ENCODE measurements at places on chromosomes 6 and 20.

DNA sequence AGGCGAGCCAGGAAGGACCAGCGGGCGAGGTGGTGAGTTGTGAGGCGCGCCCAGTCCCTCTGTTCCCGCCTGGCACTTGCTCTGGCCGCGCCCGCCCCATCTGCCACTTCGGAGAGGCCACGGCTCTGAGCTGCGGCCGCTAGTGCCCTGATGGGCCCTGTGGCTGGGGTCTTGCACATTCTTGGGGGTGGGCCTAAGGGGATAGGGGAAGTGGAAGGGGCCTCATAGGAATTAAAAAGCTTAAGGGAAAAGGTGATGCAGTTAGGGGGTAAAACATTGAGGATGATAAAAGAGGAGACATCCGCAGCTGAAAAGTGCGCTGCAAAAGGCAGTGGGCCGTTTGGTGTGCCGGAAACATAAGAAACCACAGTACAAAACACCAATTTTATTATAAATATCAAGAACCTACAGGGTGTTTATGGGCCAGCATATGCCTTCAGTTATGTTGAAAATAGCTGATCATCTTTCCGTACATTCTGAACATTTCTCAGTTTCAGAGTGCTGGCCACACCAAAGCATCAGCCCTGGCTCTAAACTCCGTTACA, 1.1 kb upstream of the PSMB8 start:
- H3K36me3 ChIP-seq = peaks cover 70% of the 10 kb centered on the region
- peak overlapping the region; percentile 93 for H3K4me3 ChIP-seq
- no peaks in the 10 kb centered on the region for H3K27me3 ChIP-seq
- peaks cover 62% of the 10 kb centered on the region for H3K4me1 ChIP-seq
- peak overlapping the region; percentile 99 for H3K27ac ChIP-seq

DNA sequence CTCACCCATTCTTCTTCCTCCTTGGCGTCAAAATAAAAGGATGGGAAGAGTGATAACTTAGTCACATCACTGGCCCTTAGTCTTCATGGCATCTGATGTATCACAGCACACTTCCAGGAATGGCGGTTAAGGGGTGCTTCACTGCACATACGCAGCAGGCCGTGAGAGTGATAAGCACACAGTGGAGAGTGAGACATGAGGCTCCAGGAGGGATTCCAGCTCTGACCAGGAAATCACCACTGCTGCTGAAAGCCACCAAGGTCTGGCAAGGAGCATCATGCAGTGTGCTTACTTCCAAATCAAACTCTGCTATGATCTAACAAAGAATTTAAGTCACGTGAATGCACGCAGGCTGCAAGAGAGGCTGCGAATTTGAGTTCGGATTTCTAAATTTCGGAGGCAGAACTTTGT, 62.4 kb downstream of the ARID1B start:
- H3K27ac ChIP-seq = no peak overlapping the region
- no peak for DNase-seq
- H3K4me3 ChIP-seq = no peak overlapping the region
- no peaks in the 10 kb centered on the region for H3K4me1 ChIP-seq

DNA sequence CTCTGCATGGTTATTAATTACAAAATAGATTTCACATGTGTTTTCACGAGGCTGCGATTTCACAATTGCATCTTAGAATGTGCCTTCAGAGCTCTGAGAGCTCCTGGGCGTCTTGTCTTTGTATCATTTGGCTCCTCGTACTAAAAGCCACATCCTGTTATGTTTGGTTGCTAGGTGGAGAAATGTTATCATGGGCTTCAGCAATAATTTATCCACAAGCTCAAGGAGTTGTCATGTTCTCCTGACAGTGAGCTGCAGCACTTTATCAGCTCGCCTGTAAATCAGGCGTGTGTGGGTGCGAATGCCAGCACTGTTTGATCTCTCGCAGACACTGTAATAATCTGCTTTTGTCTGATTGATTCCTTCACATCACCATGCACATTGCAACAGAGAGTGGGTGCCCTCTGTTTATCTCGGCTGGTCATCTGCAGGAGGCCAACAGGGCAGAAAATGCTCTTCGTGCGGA, 218.6 kb upstream of the ZFP64 start:
- DNase-seq = peak; percentile 8
- H3K4me1 ChIP-seq = no peaks in the 10 kb centered on the region
- H3K36me3 ChIP-seq = no peaks in the 10 kb centered on the region
- H3K27me3 ChIP-seq = no peaks in the 10 kb centered on the region
- H3K4me3 ChIP-seq = no peak overlapping the region
- no peak overlapping the region for H3K27ac ChIP-seq

DNA sequence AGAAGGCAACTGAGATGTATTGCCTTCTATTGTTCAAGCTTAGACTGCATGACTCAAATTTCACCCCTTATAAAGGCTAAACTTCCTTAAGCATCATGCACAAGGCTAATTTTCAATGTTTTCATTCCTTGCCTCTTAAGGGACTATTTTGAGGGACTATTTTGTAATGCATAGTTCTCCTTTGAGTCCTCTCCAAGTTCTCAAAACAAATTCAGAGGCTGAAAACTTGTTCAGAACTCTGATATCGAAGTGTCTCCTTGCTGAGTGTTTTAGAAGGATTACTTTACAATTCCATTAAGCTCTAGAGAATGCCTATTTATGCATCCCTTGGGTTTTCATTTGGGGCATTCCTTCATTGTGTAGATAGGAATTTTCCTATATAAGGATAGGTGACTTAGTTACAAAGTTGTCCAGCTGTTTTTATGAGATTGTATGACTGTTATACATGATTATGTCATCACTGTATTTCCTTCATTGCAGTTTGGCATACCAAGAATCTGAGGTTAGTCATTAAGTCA, 41.7 kb downstream of the COL19A1 start:
- no peak overlapping the region for H3K27ac ChIP-seq
- no peak for DNase-seq
- no peak overlapping the region for H3K4me3 ChIP-seq
- H3K27me3 ChIP-seq = no peaks in the 10 kb centered on the region
- no peaks in the 10 kb centered on the region for H3K36me3 ChIP-seq

DNA sequence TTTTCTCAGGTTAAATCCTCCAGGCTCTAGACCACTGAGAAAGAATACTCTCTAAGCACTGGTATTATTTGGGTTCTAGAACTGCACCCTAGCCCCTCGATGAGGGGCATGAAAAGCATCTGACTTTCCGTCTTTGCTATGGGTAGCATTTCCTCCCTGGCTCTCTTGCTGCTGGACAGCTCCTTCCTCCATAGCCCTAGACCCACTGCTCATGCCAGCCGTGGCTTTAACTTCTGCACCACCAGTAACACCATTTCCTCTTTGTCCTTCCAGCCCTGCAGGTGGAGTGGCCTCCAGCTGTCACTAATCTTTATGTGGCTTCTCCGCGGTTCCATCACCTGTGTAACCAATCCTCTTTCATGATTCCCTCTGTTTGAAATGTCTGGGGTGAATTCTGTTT, 194.9 kb downstream of the SCP2D1 start:
- H3K4me1 ChIP-seq = no peaks in the 10 kb centered on the region
- H3K27me3 ChIP-seq = no peaks in the 10 kb centered on the region
- DNase-seq = no peak
- H3K4me3 ChIP-seq = no peak overlapping the region
- no peak overlapping the region for H3K27ac ChIP-seq

GRCh38 chr20:53599378-53599777, 5.7 kb upstream of the ZNF217 start:
- no peak for DNase-seq
- no peaks in the 10 kb centered on the region for H3K36me3 ChIP-seq
- H3K4me1 ChIP-seq = peaks cover 26% of the 10 kb centered on the region
- H3K27me3 ChIP-seq = no peaks in the 10 kb centered on the region
- no peak overlapping the region for H3K4me3 ChIP-seq

GRCh38 chr6:13985663-13986325, 61.0 kb downstream of the RNF182 start:
- no peak overlapping the region for H3K27ac ChIP-seq
- no peaks in the 10 kb centered on the region for H3K4me1 ChIP-seq
- no peaks in the 10 kb centered on the region for H3K27me3 ChIP-seq
- H3K4me3 ChIP-seq = no peak overlapping the region

DNA sequence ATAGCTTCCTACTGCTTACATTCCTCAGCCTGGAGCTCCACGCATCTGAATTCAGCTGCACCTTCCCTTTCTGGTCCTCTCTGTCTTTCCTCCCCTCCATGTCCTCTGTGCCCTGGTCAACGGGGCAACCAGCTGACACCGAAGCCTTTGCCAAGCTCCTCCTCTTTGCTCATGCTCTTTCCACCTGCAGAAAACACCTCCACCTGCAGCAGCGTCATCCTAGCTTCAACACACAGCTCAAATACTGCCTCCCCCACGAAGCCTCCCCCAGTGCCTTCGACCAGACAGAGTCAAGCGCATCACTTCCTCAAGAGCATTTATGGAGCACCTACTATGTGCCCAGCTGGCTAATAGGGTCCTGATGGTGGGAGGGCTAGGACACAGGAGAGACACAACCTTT, 9.2 kb downstream of the CDH22 start:
- no peak for DNase-seq
- H3K4me1 ChIP-seq = no peaks in the 10 kb centered on the region
- H3K4me3 ChIP-seq = no peak overlapping the region

GRCh38 chr6:67353861-67354260, 1281.2 kb upstream of the ADGRB3 start:
- H3K27me3 ChIP-seq = no peaks in the 10 kb centered on the region
- no peaks in the 10 kb centered on the region for H3K4me1 ChIP-seq
- H3K36me3 ChIP-seq = no peaks in the 10 kb centered on the region
- H3K4me3 ChIP-seq = no peak overlapping the region

DNA sequence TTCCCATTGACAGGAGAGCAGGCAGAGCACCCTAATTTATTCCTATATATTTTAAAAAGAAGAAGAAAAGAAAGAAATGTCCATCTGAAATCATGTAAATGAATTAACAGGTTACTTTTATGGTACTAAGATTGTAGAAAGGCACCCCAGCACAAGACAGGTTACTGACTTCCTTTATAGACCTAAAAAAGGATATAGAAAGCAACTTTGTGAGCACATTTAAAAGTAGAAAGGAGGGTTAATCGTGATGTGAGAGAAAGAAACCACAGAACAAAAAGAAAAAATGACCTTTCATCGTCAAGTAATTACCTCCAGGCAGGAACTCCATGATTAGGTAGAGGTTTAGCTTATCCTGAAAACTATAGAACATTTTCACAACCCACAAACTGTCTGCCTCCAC, 29.9 kb downstream of the STK38 start:
- no peak overlapping the region for H3K27ac ChIP-seq
- H3K27me3 ChIP-seq = no peaks in the 10 kb centered on the region
- H3K4me3 ChIP-seq = no peak overlapping the region
- H3K4me1 ChIP-seq = no peaks in the 10 kb centered on the region

- peak overlapping the region; percentile 82 for H3K4me3 ChIP-seq
- peak overlapping the region; percentile 92 for H3K27ac ChIP-seq
- peaks cover 6% of the 10 kb centered on the region for H3K4me1 ChIP-seq
- no peaks in the 10 kb centered on the region for H3K27me3 ChIP-seq
Observed at GRCh38 chr6:7106752-7107577, 796 bp upstream of the RREB1 start.

GRCh38 chr6:22349051-22349450, 52.2 kb upstream of the PRL start:
- H3K4me1 ChIP-seq = no peaks in the 10 kb centered on the region
- no peaks in the 10 kb centered on the region for H3K27me3 ChIP-seq
- H3K4me3 ChIP-seq = no peak overlapping the region
- no peaks in the 10 kb centered on the region for H3K36me3 ChIP-seq
- no peak for DNase-seq

- no peak overlapping the region for H3K27ac ChIP-seq
- H3K36me3 ChIP-seq = no peaks in the 10 kb centered on the region
- no peak for DNase-seq
- no peaks in the 10 kb centered on the region for H3K4me1 ChIP-seq
- no peak overlapping the region for H3K4me3 ChIP-seq
Observed at GRCh38 chr20:44362466-44362940, 7.0 kb downstream of the HNF4A start.

DNA sequence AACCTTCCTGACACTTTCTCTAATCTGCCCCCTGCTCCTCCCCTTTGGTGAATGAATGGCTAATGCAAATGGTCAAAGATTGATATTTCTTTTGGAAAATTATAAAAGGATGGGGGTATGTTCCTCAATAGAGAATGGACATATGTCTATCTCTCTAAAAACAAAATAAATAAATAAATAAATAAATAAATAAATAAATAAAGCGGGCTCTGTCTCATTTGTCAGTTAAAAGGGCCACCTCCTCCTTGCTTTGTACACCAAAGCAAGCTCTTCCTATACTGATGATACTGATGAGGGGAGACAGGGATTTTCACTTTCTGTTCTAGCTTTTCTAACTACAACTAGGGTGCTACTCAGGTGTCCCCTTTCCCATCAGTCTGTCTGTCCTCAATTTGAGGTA, 135.5 kb upstream of the SPACA1 start:
- H3K27ac ChIP-seq = no peak overlapping the region
- H3K27me3 ChIP-seq = no peaks in the 10 kb centered on the region
- no peak for DNase-seq
- H3K4me1 ChIP-seq = no peaks in the 10 kb centered on the region

DNA sequence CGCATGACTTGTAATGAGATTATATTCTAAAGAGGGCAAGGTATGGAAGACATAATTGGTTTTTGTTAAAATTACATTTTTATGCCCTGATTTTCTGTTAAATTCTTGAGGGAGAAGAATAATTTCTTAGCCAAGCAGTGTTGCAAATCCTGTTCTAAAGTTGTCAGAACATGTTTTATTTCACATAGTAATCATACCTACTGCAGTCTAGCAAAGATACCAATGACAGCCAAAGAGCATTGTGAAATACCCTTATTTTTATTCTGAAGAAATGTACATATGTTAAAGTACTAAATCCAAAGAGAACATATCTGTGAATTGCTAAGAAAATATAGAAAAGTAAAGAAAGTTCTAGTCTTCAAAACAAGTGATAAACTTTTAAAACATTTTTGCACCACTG, 39.6 kb upstream of the SMIM8 start:
- no peak overlapping the region for H3K4me3 ChIP-seq
- H3K27ac ChIP-seq = no peak overlapping the region
- no peaks in the 10 kb centered on the region for H3K4me1 ChIP-seq
- no peaks in the 10 kb centered on the region for H3K27me3 ChIP-seq
- DNase-seq = no peak

DNA sequence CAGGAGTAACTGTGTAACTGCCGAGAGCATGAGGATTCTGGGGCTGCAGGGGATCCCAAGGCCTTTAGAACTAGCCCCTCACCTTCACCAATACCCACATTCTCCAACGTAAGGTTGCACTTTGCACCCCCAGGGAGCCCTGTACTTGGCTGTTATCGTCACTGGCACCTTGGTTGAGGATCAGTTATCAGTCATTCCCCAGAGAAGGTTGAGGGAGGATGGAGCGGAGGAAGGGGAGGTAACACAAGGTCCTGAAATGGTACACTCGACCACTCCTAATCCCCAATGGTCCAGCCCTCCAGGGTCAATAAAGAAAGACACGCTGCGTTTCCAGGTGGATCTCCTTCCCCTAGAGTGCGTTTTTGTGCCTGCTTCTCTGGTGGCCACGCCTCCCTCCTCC, 1.1 kb upstream of the SPDEF start:
- DNase-seq = no peak
- H3K27me3 ChIP-seq = no peaks in the 10 kb centered on the region
- H3K4me3 ChIP-seq = no peak overlapping the region
- H3K27ac ChIP-seq = no peak overlapping the region
- no peaks in the 10 kb centered on the region for H3K36me3 ChIP-seq
- no peaks in the 10 kb centered on the region for H3K4me1 ChIP-seq

- H3K27me3 ChIP-seq = no peaks in the 10 kb centered on the region
- no peak overlapping the region for H3K4me3 ChIP-seq
- no peaks in the 10 kb centered on the region for H3K36me3 ChIP-seq
- no peak for DNase-seq
Observed at GRCh38 chr20:49584418-49585382, 16.8 kb upstream of the PTGIS start.

All from thymus (tissue), 14 donors.